ENCODE measurements at places on chromosomes 12 and 14.

- DNase-seq = no peak
Measured at GRCh38 chr14:69259527-69260189, at the start of gene GALNT16. Gene GALNT16, plus strand, starts transcription at chr14:69260158. Its CDS starts 133 bp downstream, at chr14:69260291.

DNA sequence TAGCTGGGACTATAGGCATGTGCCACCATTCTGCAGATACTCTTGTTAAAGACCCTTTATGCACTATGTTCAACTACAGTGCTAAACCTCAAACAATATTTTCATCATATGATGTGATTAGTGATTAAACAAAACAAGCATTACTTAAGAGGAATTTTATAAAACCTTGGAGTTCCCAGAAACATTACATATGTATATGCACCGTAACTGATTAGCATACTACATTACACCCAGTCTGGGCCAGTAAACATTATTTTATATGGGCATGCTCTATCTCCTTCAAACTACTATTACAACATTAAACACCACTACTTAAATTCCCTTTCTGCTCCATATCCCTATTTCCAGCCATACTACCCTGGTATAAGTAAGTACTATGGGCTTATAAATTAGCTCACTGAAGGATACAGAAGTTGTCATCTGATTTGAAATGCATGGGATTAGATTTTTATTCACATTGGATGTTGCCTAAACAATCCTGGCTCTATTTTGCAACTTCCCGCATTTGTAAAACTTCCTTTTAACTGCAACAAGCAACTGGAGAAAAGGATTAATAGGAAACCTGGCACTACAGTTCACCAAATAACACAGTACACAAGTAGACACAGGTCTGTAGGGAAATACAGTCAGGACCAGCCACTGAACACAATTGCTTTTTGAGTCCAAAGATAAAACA is 205.8 kb downstream of the MED13L start:
- DNase-seq = no peak

GRCh38 chr12:62934799-62935674 is at the start of gene PPM1H:
Gene PPM1H, minus strand, starts transcription at chr12:62935150. Its CDS starts 414 bp downstream, at chr12:62934736.
- peak; percentile 10 for DNase-seq

- no peak for DNase-seq
Measured at GRCh38 chr14:63964113-63964512, 111.3 kb downstream of the SYNE2 start.

DNA sequence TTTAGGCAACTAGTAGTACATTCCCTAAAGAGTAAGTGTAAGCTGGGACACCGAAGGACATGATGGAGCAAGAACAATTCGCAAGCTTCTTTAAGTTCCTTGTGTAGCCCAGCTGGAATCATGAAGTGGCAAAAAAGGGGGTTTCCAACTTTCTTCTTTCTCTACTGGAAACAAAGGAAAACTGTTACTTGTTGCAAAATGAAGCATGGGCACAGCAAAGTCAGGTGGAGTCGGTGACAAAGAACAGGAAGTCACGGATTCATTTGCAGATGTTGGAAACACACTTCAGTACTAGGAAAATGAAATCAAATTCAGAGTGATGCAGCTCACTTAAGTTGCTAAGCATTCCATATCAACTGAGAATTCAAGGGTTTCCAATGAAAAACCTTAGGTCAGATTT is 706.9 kb upstream of the STXBP6 start:
- DNase-seq = no peak

All from fibroblast of gingiva (primary cell).